ENCODE measurements at places on chromosomes 7 and 10.
A peak's percentile ranks its signal among the peaks of the same experiment; 100 is the strongest.

DNA sequence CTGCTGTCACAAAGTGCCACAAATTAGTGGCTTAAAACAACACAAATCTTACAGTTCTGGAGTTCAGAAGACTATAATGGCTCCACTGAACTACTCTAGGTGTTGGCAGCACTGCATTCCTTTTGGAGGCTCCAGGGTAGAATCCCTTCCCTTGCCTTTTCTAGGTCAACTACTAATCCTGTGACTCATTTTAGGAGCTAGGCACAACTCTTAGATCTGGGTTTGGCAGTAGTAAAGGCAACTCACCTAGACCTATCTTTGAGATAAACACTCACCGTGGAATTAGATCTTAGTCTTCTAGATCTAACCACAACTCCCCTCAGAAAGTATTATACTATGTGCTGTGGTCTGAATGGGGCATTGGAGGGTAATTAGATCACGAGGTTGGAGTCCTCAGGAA lies 60.4 kb downstream of the ANKIB1 start:
- no peak for DNase-seq

DNA sequence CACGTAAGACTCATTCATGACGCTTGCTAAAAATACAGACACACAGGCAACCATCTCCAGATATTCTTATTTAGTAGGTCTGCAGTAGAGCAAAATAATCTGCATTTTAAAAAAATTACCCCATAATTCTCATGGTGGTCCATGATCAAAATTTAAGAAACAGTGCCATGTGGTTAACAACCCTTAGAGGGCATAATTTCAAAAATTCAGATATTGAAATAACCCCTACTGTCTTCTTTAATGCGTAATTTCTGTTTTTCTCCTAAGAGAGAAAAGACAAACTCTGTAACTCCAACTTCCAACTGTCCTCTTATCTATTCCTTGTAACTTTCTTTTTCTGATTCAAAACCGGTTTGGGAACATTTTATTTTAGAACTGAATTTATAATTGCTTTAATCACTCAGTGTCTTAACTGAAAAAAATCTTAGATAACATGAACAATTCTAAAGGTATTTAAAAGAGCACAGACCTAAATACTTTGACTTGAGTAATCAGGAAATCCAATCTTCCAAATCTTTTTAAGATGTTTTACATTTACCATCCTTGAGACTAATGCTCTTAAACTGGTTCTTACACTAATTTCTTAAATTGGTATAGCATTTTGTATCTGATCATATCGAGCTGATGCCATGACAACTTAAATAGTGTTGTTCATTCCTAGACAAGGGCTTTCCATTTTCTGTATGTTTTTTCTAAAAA lies 148.0 kb downstream of the GALNT11 start:
- no peak for DNase-seq

- DNase-seq, result no peak
Observed at GRCh38 chr7:129800901-129801300, 151.9 kb downstream of the UBE2H start.

- peak; percentile 35 for DNase-seq
Observed at GRCh38 chr7:147406521-147407135, 1183.9 kb upstream of the C7orf33 start.

DNA sequence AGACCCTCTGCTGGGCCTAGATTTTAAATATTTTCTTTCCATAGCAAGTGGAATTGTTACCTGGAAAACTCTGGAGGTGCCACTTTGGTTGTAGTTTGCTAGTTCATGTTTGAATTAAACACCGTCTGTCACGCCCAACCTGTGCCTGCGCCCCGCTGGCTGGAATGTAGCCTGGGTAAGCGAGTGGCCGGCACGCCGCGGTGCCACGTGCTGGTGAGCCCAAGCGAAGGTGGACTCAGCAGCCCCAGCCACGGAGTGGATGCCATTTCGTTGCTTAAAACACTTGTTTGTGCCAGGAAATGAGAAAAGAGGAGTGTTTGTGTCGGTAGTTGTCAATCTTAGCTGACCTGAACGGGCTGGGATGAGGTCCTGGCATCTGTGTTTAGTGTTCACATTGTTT lies 2.7 kb downstream of the GET4 start:
- no peak for DNase-seq

DNA sequence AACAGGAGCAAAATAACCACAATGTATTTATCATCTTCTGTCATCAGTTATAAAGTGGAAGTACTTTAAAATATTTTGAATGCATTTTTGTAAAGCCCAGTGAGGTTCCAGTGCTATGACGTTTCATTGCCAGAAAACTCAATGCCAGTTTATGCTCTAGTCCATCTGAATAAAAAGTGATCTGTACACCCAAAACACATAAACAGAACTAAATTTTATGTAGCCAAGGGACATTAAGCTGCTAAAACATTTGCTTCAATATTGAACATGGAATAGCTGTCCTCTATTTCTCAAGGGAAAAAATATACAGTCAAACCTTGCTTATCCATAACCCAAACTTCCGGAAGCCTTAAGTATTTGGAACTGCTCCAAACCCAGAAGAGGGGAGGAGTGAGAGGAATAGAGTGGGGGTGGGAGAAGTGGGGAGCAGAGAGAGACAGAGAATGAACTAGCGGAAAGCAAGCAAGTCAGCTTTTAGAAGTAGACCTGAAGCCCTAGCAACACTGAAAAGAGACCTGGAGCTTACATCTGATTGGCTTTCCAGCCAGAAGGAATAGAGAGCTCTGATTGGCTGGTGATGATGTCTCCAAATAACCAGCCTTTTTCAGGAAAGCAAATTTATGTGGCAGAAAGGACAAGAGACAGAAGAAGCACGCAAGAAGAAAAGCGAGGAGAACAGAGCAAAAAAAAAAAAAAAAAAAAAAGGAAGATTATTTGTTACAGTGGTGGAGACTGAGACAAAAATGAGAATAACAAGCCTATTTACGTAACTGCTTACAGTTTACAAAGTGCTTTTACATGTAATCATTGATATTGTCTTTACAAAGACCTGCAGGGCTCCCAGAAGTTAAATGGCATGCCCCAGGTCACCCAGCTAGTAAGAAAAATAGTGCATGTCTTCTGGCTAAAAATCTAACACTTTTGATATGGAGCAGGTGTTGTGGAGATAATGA lies 196.0 kb downstream of the RNLS start:
- peak; percentile 72 for DNase-seq

GRCh38 chr10:99393036-99393435 lies 37.4 kb downstream of the GOT1 start:
- DNase-seq, result no peak

- DNase-seq, result no peak
Observed at GRCh38 chr10:24184455-24184854, 24.5 kb upstream of the KIAA1217 start.

DNA sequence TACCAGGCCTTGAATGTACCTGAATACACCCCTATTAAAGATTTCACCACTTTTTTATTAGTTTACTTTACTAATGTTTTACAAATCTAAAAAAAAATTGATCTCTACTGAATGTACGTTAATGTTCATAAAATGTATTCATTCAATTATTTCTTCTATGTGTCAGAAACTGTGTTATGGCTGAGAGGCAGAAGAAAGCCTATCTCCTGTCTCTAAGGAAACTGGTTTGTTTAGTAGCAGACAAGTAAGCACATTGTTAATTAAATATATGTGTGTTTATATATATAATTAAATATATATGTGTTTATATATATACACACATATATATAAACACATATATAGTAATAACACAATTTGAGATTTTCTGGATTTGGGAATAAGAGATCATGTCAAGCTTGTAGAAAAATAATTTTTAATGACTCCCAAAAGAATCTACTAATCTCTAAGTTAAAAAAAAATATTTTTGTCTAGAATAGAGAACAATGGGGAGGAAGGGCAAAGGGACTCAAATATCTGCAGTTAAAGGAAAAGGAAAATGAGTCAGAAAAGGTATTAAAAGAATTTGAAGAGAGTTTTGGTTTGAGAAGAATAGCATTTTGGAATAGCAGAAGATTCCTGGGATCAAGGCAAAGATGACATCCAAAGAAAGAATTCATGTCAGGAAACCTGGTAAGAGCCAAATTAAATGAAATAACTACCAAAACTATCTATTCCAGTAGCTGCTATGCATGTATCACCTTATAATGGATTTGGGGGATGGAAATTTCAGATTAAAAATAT lies 92.1 kb downstream of the CH25H start:
- no peak for DNase-seq

DNA sequence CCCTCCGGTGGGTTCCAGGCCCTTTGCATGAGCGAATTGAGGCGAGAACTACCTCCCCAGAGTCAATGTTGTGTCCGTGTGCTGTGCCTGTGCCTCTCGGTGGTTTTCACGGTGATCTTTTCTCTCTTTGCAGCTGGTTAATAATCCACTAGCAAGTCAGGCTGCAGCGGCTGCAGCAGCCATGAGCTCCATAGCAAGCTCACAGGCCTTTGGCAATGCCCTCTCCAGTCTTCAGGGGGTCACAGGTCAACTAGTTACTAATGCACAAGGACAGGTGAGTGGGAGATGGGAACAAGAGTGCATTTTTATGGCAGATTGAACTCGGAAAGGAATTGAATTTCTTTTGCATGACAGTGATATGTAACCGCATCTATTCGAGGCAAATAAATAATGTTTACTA lies 159.7 kb upstream of the YAE1 start:
- DNase-seq, result no peak

DNA sequence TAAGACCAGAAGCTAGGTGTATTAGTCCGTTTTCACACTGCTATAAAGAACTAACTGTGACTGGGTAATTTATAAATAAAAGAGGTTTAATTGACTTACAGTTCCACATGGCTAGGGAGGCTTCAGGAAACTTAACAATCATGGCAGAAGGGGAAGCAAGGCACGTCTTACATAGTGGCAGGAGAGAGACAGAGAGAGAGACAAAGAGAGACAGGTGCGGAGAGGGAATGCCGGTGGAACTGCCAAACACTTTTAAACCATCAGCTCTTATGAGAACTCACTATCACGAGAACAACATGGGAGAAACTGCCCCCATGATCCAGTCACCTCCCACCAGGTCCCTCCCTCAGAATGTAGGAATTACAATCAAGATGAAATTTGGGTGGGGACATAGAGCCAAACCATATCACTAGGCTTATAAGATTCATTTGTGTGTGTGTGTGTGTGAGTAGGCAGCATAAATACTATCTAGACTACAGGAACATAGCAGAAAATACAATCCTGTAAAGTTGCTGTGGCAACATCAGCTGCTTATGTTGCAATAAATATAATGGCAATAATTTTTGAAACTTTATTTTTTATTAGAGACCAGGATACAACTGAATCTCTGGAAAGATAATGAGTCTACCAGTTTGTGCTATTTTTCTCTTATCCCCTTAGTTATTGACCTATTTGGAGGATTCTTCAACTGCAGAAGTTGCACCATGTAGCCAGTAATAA lies 77.1 kb downstream of the NRF1 start:
- no peak for DNase-seq

DNA sequence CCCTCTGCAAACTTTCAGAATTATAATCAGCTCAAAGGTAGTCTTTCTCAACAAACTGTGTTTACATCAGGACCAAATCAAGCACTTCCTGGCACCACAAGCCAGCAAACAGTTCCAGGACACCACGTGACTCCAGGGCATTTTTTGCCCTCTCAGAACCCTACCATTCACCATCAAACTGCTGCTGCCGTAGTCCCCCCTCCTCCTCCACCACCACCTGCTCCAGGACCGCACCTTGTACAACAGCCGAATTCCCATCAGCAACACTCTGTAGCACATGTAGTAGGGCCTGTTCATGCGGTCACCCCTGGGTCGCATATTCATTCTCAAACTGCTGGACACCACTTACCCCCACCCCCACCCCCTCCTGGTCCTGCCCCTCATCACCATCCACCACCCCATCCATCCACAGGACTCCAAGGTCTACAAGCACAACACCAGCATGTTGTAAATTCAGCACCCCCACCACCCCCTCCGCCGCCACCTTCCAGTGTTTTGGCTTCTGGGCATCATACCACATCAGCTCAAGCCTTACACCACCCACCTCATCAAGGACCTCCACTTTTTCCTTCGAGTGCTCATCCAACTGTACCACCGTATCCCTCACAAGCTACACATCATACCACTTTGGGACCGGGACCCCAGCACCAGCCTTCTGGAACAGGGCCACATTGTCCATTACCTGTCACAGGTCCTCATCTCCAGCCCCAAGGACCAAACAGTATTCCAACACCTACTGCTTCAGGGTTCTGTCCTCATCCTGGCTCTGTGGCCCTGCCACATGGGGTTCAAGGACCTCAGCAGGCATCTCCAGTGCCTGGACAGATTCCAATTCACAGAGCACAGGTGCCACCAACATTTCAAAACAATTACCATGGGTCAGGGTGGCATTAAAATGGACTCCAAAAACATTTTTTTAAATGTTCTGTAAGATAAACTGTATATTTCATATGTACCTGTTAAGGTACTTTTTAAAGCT lies 98.7 kb downstream of the KMT2E start:
- no peak for DNase-seq

DNA sequence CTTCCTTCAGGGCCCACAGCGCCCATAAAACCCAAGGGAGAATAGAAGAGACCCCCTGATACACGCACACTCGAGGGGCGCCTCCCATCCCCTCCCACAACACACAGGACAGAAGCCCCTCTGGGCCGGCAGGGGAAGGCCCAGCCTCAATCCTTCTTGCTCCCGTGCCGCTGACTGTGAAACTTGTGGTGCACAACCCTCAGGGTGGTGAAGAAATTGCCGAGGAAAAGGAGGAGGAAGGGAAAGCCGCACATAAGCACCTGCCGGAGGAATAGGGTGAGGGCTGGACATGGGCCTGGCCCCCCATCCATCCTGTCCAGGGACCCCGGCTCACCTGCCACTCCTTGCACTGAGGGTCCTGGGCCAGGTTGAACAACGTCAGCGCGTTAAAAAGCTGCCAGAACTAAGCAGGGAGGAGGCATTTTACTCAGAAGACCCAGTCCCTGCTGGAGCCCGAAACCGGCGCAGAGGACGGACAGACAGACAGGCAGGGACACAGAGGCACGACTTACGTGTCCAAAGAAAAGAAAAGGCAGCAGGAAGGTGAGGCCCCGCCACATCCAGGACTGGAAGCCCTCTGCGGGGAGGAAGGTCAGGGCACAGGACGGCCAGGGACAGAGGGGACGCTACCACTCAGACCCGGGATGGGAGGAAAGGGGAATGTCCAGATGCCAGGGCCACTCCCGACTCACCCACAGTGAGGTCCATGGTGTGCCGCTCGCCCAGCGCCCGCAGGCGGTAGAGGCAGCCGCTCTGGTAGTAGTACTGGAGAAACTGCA lies 7.2 kb downstream of the TMEM120A start:
- DNase-seq, result no peak

- no peak for DNase-seq
Observed at GRCh38 chr10:127132451-127132850, 63.9 kb downstream of the INSYN2A start.

- no peak for DNase-seq
Observed at GRCh38 chr10:33235251-33235884, 99.1 kb downstream of the NRP1 start.

GRCh38 chr7:463817-464453 lies 55.7 kb downstream of the PDGFA start:
- no peak for DNase-seq

DNA sequence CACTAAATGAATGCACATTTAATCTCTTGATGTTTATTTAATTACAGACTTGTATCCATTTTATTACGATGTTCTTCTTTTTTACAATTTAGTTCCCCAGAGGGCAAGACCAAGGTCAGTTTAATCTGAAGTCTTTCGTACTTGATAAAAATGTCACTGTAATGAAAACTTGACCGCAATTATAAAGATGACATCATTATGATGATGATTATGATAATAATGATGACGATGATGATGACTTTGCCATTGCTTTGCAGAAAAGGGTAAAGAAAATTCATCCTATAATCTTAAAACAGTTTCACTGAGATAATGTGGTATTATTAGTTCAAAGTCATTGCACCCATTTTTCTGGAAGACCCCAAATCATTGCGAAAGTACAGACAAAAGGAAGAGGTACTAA lies 290.1 kb downstream of the NEBL start:
- no peak for DNase-seq
